ENCODE measurements at places on chromosomes 11 and 22.
A peak's percentile ranks its signal among the peaks of the same experiment; 100 is the strongest.

DNA sequence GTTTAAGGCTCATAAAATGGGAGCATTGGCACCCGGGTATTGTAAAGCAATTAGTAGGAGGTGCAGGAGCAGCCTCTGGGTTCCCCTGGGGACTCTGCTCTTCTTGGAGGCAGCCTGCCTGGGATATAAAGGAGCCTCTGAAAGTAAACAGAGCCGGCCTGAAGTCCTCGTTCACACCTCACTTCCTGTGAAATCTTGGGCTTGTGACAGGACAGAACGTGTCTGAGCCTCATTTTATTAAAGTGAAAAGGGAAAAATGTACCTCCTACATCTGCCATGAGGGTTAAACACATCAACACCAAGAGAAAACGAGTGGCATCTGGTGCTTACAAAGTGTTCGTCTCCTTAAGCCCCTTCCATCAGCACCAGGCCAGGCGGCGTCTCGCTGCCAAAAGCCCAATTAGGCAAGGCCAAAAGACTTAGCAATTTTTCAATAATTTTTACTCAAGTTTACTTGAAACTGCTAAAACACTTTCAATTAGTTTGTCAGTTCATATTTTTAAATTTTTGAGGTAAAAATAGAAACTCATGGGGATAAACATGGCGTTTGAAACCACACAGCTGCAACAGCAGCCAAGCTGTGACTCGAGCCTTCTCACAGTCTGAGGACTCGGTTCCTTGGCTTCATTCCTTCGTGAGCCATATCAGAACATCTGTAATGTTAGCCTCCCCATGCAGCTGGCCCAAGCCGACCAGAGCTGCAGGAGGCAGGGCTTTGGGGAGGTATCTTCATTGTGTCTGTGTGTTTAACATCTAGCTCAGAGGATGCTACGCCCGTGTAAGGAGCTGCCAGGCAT is 33.6 kb downstream of the MAP6 start:
- DNase-seq, result no peak

DNA sequence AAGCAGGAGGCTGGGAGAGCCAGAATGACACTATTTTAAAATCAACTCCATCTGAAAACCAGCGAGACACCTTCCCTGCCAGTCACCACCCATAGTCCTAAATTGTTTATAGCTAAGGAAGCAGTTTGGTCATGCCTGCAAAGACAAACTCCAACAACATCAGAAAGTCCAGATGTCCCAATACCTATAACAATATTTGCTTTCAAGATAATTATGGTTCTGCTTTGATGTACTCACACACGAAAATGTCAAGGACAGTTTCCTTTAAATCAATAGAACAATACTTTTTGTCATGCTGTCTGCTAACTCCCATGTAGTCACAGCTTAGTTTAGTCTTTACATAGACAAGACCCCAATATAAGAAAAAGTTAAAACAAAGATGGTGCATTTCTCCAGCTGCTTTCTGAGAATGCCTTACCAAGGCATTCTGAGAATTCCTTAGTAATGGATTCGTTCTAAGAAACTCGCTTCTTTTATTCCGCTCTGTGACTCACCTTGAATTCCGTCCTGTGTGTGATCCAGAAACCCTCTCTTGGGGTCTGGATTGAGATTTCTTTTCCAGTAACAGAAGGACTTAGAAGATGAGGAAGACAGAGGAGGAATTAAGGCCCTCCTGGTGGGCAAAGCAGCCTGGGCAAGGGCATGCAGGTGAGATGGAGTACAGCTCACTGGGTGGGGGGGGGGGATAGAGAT is 9.6 kb upstream of the SCGB2A2 start:
- no peak for DNase-seq

DNA sequence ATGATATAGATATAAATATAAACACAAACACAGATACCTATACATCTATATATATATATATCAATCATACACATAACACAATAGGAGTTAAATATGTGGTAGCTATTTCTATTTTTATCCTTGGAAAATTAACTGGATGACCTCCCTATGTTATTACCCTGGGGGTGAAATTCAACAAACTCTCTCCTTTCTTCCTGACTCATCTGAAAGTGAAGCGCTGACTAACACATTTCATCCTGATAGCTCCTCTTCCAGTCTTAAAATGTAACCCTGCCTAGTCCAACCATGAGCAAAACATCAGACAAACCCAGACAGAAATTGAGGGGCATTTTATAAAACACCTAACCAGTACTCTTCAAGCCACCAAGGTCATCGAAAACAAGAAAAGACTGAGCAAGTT is 220.6 kb upstream of the ISX start:
- DNase-seq, result no peak

GRCh38 chr11:6745465-6746015 is 26.2 kb downstream of the OR2AG2 start:
- DNase-seq, result no peak

DNA sequence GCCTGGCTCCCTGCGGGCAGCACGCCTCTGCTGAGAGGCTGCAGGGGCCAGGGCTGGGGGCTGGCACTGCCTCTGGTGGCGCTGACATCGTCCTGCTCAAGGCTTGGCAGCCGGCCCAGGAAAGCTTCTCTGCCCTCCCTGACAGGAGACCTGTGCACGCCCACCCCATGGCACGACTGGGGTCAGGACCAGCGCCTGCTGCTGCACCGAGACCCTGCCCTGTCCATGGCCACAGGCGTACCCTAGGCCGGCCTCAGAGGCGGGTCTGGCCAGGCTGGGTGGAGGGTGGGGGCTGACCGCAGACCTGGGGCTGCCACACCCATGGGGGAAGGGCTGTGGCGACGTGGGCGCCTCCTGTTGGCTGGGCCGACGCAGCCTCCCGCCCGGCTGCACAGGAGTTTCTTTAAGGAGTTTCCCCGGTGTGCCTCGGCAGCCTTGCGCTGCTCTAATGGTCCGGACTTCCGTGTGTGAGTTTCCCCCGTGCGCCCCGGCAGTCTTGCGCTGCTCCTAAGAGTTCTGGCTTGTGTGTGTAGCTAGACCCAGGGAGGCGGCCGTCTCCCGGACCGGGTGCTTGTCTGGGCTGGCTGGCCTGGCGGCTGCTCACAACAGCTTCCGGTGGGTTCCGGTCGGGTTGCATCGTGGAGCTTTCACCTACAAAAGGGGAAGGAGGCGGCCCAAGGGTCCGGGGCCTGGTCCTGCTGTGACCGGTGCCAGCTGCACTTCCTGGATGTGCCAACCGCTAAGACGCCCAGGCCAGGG is 4.6 kb downstream of the TRABD start:
- peak; percentile 70 for DNase-seq

DNA sequence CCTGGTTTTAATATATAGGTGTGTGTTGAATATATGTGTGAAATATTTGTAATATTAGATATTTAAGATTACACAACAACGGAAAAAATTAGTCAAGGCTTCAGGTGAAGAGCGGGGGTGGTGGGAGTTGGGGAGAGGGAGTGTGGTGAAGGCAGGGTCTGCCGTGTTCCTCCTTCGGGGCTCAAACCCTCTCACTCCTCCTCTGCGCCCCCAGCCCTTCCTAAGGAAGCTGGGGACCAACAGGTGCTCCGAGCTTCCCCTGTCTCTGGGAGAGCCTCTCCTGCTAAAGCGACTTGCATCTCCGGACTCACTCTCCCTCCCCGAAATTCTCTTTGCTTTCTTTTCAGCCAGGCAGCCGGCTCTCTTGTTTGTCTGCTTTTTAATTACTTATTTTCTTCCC is 960 bp upstream of the CADM1 start:
- no peak for DNase-seq

GRCh38 chr11:9047964-9048523 is 43.4 kb downstream of the SCUBE2 start:
- DNase-seq, result no peak

GRCh38 chr11:100562128-100562527 is 125.0 kb upstream of the ARHGAP42 start:
- no peak for DNase-seq

DNA sequence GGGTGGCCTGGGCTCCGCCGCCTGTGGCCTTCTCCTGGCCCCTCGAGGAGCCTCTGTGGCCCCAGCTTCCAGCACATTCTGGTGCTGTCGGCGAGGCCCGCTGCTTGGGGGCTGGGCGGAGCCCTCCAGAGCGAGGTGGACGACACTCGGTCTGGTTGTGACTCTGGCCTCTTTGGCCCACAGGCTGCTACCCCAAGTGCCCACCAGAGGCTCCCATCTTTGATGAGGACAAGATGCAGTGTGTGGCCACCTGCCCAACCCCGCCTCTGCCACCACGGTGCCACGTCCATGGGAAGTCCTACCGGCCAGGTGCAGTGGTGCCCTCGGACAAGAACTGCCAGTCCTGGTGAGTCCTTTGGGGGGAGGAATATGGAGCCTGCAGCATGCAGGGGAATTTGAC is 22.4 kb downstream of the MUC5AC start:
- no peak for DNase-seq

GRCh38 chr11:638631-639331 is 1.7 kb downstream of the DRD4 start:
- DNase-seq, result no peak

DNA sequence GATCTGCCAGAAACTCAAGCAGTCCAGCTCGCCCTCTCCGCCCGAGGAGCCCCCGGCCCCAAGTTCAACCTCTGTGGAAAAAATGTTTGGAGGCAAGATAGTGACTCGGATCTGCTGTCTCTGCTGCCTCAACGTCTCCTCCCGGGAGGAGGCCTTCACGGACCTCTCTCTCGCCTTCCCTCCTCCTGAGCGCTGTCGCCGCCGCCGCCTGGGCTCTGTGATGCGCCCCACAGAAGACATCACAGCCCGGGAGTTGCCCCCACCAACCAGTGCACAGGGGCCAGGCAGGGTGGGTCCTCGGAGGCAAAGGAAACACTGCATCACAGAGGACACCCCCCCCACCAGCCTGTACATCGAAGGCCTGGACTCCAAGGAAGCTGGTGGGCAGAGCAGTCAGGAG is 20.8 kb downstream of the USP35 start:
- DNase-seq, result no peak

DNA sequence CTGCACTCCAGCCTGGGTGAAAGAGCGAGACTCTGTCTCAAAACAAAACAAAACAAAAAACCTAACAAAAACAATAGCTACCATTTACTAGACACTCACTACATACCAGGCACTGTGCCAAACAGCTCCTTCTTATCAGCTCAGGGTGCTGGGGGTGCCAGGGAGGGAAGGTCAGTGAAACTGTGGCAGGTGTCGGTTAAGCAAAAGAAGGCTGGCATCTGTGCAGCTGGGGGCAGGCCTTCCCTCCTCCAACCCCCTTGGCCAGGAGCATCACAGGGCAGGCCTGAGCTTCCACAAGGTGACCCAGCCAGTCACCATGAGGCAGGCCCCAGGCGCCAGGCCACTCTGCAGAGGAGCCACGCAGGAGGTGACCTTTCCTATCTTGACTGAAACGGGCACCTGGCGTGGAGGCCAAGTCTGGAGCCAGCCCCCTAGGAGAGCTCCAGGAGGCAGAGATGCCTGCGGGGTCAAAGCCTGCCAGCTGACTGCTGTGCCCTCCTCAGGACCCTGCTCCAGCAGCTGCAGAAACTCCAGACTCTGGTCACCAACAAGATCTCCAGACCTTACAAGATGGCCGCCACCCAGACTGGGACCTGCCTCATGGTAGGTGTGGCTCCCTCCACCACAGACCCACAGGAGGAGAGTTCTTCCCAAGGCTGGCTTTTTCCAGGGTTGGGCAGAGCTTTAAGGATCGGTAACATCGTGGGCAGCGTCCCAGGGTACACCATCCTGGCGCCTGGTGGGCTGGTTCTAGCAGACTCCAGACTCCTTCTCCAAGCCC is 31.3 kb upstream of the DGKZ start:
- no peak for DNase-seq

DNA sequence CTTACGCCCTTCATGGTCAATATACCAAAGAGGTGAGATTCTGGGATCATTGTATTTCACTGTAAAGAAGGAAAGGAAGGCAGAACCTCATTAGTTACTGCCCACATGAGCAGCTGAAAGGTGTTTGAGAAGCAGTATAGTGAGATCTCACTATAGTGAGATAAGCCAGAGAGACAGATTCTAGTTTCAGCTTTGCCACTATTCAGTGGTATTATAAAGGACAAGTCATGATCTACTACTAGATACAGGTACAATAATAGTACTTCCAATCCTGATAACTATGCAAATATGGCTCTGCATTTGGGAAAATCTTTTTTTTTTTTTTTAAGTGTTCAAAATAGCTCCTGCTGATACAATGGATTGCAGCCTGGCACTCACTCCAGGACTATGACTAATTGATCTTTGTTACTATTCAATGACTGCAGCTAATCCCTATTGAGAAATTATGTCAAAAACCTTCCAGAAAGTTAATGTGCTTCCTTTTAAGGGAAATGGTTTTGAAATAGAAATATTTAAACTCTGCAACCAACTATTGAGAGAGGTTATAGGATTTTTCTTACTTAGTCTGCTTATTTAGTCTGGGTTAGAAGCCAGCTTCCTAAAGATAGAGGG is 8.3 kb upstream of the DLAT start:
- no peak for DNase-seq

GRCh38 chr22:48717883-48718817 is 1109.5 kb downstream of the BRD1 start:
- DNase-seq, result no peak

DNA sequence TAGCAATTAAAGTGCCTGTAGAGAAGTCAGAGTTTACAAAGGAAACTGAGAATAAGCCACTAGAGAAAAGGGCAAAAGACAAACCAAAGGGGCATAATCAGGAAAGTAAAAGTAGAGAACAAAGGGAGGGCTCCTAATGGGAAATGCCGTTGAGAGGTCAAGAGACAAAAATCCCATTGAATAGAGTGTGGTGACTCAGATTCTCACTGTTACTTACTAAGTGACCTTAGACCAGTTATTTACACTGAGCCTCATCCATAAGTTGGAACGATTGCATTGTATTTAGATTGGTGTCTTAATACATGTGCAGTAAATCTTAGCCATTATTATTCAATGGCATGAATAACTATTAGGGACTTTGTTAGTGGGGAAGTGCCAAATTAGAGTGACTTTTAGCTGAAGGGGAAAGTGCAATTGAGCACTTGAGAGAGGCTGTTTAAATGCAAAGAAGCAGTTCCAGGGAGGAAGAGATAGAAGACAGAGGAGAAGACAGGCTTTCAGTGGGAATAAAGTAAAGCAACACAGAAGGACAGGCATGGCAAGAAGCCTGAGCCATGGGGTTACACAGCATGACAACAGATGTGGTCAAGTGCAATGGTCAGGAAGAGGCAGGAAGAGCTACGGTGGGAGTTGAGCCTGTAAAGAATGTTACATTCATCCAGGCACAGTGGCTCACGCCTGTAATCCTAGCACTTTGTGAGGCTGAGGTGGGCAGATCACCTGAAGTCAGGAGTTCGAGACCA is 82.6 kb downstream of the UBASH3B start:
- DNase-seq, result no peak

GRCh38 chr11:133385781-133386180 is 146.5 kb downstream of the OPCML start:
- no peak for DNase-seq

GRCh38 chr11:76631566-76632308 is 38.8 kb downstream of the LRRC32 start:
- DNase-seq, result no peak

DNA sequence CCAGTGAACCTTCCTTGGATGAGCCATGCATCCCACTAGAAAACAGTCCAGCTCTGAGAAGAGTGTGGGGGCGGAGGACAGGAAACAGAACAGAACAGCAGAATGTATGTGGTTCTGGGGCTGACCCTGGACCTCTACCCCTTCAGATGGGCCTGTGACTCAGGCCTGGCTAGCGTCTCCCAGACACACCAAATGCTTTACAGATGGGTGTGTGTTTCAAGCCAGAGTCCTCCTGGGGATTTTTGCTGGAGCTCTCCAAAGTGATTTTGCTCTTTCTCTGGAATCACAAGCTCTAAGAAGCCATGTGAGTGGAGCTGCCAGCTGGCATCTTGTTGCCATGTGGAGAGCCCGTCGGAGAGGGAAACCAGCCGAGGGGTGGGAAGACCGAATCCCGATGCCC is 13.2 kb upstream of the C1QTNF4 start:
- DNase-seq, result no peak

Data from activated CD4-positive, CD25-positive, alpha-beta regulatory T cell (primary cell).